GM12878 (cell line): ENCODE measurements at places on chromosomes 11 and 22.
A peak's percentile ranks its signal among the peaks of the same experiment; 100 is the strongest.

DNA sequence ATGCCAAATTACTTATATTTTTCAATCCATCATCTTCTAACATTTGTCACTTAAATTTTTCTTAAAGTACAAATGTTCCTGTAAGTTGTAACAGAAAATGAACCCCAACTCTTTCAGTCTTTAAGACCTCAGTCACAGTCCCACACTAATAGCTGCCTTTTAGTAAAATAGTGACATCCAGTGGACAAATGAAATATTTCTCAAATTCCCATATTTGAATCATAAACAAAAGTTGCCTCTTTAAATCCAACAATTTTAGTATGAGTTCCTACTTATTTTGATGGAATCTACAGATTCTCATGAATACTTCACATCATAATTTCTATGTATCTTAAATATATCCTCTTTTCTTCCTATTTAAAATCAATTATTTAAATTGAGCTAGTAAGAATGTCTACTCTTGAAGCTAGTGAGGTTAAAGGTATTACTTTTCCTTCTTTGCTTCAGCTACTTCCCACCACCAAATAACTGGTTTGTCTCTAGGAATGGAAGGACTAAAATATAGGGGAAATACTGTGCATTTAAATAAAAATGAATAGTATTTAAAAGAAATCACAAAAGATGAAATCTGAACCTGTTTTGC lies 9.2 kb downstream of the LIN7C start:
- no peak for DNase-seq

GRCh38 chr11:42329929-42330565 lies 870.6 kb upstream of the LRRC4C start:
- DNase-seq: no peak

- no peak for DNase-seq
Observed at GRCh38 chr22:50215297-50216054, 14.7 kb downstream of the SELENOO start.

- peak; percentile 97 for DNase-seq
Observed at GRCh38 chr11:73152861-73153483, 10.9 kb upstream of the FCHSD2 start.

- DNase-seq: no peak
Observed at GRCh38 chr11:106179048-106179447, 101.6 kb downstream of the AASDHPPT start.

- DNase-seq: no peak
Observed at GRCh38 chr11:986270-986951, 50.1 kb downstream of the MUC6 start.

DNA sequence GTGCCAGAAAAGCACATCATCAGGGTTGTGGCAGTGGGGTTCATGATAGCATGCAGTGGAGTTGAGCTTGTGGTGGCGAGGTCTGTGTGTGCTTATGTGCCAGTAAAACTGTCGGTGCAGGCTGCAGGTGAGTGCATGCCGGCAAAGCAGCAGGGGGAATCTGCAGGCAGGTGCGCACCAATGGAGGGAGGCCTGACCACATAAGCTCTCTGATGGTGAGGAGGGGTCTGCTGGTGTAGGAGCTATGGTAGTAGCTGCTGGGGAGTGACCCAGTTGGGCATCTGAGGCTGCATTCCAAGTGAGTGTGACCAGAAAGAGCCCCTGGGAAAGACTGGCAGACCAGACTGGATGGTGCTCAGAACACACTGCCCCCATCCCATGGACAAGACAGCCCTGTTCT lies 121.5 kb downstream of the CNTN5 start:
- no peak for DNase-seq

DNA sequence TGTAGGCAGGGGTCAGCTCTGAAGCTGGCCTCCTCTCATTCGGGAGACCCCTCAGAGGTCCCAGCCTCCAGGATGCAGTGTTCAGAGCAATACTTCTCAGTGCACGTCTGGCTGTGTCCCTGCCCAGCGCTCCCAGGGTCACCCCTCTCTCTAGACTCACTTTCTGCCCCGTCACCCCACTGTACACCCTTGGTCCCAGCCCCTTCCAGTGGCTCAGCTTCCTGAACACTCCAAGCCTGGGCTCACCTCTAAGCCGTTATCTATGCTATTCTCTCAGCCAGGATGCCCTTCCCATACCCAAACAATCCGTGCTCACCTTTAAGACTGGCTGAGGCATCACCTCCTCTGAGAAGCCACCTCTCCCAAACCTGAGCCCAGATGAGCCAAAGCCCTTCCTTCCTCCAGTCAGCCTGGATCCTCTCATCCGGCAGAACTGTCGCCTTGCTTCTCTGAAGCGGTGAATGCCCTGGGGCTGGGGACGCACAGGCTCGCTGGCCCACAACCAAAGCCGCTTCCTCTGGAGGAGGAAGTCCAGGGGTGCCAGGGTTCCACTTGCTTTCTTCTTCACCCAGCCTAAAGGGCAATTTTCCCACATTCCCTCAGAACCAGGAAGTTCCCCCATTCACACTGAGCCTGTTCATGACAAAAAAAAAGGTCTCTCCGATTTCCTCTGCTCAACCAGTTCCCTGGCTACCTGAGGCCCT lies 13.7 kb upstream of the CDKN1C start:
- DNase-seq: no peak

DNA sequence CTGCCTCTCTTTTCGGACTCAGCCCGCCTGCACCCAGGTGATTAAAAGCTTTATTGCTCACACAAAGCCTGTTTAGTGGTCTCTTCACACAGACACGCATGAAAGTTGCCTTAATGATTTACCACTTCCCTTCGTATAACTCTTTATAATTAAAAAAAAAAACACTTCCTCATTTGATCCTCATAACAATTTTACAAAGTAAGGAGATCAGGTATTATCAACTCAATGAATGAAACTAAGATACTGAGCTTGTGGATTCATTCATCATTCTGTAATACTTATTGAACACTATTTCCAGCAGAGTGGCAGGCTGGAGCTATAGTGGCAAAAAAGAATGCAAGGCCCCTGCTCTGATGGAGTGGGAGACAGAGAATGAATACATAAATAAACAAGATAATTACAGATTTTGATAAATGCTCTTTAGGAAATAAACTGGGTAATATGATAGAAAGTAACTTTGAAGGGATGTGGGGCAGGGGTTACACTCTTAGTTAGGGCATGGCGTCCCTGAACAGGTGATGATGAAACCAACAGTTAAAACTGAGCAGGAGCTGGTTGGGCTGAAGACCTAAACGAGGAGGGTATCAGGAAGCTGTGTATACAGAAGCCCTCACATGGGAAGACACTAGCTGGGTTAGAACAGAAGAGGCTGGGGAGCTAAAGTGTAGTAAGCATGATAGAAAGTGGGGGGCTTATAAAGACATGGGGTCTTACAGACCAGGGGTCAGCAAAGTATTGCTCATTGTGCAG lies 5.4 kb upstream of the CRTAM start:
- no peak for DNase-seq

DNA sequence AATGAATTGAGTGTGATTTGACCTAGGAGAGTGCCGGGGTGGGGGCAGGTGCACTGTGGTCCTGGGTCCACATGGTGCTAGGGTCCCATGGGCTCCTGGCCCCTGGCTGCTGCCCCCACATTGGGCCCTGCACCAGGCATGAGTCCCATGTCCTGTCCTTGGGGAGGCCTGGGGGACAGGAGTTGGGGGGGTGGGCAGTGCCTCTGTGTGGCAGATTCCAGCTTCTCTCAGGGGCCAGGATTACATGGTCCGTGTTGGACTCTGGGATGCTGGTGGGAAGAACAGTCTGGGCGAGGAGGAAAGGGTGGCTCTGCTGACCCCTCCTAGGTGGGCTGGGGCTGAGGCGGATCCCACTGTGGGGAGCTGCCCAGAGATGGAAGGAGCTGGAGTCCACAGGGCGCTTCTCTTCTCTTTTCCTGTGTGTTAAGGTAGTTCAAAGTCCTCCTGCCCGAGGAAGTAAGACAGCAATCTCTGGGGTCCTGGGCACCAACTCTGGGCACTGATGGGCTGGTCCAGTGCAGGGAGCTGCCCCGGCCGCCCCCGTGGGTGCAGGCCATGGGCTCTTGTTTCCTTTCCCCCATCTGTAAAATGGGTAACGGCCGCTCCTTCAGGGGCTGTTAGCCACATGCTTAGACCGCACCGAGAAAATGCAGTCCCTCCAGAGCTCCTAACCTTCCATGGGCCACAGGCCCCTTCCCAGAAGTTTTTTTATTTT lies 19.8 kb downstream of the KCNQ1 start:
- DNase-seq: no peak

DNA sequence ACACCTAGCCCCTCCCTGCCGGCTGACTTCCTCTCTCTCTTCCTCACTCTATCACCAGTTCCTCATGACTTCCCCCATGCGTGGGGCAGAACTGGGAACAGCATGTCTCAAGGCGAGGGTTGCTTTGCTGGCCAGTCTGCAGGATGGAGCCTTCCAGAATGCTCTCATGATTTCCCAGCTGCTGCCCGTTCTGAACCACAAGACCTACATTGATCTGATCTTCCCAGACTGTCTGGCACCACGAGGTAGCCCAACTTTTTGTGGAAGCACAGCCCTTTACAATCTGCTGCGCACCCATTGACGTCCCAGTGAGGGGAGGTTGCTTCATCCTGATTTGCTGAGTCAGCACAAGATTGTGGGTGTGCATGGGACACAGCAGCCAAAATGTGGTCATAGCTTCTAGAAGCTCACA lies 8.6 kb downstream of the TCN2 start:
- DNase-seq: no peak

DNA sequence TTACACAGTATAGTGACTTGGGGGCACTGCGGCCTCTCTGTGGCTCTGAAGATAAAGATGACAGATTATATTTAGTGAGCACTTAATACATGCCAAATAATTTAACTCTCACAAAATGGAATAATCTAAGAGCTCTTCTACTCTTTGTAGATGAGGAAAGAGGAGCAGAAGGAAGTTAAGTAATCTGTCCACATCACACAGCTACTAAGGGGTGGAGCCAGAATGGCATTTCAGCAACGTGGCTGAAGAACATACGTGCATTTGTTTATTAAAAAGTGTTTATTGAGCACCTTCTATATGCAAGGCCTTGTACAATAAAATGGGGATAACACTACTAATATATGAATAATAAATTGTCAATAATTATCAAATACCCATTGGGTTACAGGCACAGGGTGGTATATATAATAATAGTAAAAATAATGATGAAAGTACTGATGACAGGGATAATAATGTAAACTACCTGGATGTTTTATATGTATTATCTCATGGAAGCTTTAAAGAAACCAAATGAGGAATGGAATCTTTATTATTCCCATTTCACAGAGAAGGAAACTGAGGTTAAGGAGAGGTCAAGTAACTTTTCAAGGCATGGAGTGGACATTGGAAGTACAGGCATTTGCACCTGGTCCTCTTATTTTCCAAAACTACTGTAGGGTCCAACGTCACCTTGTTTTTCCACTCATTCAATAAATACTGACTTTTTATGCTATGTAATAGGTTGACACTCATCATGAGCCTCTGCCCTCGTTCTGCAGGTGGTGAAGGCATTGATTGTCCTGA lies 38.0 kb upstream of the IL17RA start:
- no peak for DNase-seq

GRCh38 chr22:48690583-48691317 lies 1136.9 kb downstream of the BRD1 start:
- DNase-seq: no peak

DNA sequence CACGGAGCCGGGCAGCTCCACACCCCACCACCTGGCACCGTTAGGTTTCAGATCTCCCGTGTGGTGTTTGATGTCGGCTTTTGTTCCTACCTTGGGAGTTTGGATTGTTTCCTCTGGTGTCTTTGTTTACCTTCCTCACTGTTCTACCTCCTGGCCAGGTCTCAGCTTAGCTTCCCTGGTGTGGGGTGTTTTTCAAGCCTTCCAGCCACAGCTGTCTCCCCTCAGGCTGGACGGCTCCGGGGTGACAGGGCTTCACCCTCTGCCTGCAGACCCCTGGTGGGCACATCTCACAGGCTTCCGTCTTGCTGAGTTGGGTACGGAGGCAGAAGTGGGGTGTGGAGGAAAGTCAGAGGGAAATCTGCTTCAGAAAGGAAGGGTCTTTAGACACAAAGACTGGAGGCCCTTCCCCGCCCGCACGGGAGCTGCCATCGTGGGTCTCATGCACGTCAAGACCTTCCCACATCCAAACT lies 59.6 kb upstream of the EMID1 start:
- DNase-seq: no peak

DNA sequence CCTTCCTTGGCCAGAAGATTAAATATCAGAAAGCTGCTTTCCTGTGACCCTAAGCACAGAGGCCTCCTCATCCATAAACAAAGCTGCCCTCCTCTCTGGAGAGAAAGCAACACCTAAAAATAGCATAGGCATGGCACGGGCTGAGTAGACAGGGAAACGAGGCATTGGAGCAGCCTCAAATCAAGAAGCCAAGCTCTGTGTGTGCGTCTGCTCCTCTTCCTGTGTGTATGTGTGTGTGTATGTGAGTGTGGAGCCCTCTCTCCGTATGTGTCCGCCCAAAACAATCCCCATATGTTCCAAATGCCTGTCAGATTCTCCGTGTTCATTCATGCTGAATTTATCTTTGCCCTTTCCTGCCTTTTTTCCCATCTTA lies 24.0 kb downstream of the KCNJ5 start:
- no peak for DNase-seq

DNA sequence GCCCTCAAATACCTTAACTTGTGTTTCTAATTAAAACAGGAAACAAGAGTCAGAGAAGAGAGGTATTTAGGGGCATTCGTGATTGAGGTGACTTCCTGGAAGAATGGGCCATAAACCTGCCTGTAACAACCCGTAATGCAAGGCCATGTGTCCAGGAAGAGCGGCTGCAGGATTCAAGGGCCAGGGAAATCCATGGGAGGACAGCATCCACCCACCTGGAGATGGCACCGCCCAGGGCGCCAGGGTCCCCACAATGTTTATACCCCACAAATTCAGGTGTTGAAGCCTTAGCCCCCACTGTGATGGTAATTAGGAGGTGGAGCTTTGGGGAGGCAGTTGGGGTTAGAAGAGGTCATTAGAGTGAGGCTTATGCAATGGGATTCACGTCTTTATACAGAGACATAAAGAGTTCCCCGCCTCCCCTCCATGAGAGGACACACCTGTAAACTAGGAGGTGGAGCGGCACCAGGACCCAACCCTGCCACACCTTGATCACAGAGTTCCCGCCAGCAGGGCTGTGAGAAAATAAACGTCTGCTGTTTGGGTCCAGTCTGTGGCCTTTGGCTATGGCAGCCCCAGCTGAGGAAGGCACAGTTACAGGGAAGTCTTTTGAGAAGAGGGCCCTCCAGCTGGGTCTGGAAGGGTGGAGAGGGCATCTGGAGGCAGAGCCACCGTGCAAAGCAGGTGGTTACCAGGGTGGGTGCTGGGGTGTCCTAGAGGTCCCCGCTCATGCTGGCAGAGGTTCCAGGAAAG lies 1394.3 kb downstream of the TBC1D22A start:
- no peak for DNase-seq

DNA sequence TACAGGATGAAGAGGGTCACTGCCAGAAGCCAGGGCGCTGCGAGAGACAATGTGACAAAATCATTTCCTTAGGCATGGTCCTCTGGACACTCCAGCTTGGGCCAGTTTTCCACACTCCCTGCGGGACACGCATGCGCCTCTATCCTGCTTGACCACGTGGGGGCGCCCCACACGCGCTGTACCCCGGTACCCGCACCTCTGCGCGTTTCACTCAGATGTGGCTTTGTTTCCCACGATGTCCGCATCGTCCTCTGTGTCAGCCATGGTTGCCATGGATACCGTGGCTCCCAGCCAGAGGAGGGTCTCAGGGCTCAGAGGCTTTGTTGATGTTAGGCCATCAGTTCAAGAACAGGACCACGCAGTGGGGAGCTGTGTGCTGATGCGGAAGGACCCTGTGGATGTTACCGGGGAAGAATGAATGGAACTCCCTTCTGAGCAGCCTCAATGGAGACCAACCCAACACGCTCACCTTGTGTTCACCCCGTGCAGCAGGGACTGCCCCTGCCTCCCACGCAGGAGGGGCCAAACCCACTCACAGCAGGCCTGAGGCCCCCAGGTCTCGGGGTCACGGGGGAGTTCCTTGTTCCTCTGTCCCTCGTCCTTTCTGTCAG lies 101.1 kb upstream of the SLC22A12 start:
- no peak for DNase-seq

GRCh38 chr11:40273192-40273732 lies 1186.2 kb downstream of the LRRC4C start:
- DNase-seq: no peak
